ENCODE measurements at places on chromosomes 7 and 10.

DNA sequence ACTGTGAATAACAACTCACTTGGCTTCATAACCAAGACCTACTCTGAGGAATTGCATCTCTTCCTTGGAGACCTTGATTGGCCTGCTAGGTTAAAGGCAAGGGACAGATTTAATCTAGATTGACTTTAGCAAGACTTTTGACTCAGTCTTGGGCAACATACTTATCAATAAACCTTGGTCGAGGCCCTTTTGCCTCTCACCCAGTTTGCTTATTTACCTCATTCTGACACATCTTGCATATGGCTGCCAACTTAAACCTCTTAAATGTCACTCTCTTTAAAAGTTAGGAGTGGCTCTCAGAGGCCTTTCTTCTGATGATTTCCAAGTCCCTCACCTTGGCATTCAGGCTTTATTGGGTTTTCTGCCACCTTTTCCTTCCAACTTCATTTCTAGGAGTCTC lies 124.5 kb downstream of the BAMBI start:
- no peak for DNase-seq

- no peak for DNase-seq
Measured at GRCh38 chr7:125256446-125256845, 326.8 kb upstream of the POT1 start.

DNA sequence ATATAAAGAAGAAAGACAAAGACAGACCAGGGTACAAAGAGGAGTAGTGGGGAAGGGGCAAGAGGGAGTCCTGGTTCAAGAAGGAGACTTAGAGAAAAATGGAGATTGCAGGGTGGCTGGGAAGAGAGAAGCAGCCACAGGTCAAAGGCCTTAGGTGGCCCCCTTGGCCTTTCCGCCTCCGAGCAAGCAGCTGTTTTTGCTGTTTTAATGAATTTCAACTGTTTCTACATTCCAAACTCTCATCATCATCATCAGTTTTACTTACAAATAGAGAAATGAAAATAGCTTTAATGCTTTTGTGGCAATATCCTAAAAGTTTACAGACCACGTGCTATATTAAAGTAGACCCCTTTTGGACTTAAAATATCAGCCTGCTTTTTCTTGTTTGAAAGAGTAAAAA lies 399.7 kb downstream of the EXOC4 start:
- DNase-seq, result no peak

- DNase-seq, result no peak
Measured at GRCh38 chr10:95573964-95574604, 12.9 kb upstream of the SORBS1 start.

DNA sequence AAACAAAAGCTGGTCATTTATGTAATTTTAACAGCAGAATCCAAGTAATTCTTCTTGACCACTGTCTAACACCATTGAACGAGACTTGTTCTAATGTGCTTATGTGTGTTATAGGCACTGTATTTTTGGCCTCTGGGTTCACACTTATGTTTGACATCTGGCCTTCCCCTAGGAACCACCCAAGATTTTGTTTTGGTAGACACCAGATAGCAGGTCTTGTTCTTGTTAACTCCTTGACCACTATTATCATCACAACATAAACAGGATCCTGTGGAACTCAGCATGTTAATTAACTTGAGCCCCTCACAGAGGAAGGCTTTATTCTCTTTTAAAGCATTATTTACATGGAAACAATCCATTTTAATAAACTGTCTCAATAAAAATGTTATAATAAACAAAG lies 167.7 kb downstream of the SEMA3D start:
- no peak for DNase-seq

GRCh38 chr7:72217151-72217550 lies 195.0 kb downstream of the CALN1 start:
- DNase-seq, result no peak

DNA sequence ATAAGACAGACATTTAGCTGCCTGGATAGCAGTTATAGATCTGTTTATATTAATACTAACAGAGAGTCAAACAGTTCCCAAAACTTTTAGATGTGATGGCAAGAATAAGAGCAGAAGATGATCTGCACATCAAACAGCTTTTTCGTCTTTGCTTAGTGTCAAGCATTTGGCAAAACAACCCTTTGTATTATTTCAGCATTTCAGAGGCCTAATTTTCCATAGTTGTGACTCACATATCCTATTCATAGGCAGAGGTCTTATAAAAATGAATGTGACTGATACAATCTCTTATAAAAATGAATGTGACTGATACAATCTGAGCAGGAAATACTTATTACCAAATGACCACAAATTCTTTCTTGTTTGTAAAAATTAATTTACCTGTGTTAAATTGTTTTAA lies 71.2 kb downstream of the LRRTM3 start:
- DNase-seq, result no peak

DNA sequence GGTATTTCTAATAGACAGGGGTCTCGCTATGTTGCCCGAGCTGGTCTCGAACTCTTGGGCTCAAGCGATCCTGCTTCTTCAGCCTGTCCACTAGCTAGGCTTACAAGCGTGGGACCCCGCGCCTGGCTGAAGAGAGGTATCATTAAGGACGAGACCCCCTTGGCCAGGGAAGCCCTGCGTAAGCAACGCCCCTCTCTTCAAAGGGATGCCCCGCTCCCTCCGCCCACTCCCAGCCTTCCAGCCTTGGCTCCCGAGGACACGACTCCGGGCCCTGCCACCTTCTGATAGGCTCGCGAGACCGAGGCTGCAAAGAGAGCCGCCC lies 220 bp upstream of the ZKSCAN5 start:
- no peak for DNase-seq

DNA sequence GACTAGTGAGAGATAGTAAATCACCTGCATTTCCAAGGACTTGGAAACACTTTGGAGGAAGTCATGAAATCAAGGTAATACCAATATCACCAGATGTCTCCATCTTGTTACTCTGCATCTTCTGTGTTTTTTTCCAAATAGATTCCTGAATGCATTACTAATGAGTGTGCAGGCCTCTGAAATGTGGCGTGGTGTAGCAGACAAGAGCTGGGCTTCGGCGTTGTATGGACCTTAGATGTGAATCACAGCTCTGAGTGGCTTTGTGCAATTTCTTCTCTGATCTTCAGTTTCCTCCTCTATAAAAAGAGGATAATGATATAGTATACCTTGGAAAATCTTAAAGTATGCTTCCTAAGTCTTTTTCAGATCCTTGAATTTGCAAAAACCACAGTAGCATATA lies 9.6 kb upstream of the MYPN start:
- DNase-seq, result no peak

DNA sequence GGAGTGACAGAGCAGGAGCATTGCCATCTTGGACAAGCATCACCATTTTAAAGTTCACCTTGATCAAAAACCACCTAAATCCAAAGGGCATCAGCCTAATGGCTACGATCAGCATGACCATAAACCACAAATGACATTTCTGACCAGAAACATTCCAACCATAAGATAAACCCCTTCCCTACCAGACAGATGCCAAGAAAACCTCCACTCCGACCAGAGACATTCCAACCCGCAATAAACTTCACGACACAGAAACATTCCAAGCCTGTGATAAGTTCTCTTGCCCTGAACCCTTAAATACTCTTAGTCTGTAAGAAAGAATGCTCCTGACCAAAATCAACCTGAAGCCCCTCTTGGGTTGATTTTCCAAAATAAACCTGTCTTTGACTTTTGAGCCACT lies 606.9 kb downstream of the POM121L12 start:
- DNase-seq, result no peak

- no peak for DNase-seq
Measured at GRCh38 chr7:47239931-47240421, 341.9 kb downstream of the TNS3 start.

DNA sequence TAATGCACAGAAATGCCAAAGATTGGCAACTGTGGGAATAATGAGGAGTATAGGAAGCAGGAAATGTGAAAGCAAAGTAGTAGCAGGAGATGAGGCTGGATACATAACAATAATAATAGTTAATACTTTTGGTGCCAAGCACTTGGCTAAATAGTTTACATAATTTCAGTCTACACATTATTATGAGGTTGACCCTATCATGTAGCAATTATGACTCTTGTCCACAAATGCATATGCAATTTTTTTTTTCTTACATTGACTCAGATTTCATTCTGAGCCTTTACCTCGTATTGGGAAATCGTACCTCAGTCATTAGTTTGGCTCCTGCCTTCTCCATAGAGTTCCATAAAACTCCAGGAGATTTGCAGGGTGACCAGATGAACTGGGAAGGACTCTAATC lies 219.9 kb downstream of the SUGCT start:
- DNase-seq, result no peak

- no peak for DNase-seq
Measured at GRCh38 chr10:52729271-52730104, 43.1 kb downstream of the MBL2 start.

DNA sequence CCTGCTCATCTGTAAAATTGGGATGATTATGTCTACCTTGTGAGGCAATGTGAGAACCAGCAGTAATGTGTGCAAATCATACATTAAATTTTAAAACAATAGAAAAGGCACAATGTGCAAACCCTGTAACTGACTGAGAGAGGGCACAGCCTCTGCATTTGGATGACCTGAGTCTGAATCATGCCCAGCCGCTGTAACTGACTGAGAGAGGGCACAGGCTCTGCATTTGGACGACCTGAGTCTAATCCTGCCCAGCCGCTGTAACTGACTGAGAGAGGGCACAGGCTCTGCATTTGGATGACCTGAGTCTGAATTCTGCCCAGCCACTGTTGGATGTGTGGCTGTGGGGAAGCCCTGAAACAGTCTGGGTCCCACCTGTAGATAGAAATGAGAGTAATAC lies 351.5 kb upstream of the SHH start:
- DNase-seq, result no peak

- DNase-seq, result no peak
Measured at GRCh38 chr10:131206111-131206995, 105.2 kb downstream of the TCERG1L start.

- DNase-seq, result no peak
Measured at GRCh38 chr10:117014835-117015234, 9.8 kb upstream of the SHTN1 start.

GRCh38 chr7:41699516-41699915 lies 3.4 kb downstream of the INHBA start:
- no peak for DNase-seq

DNA sequence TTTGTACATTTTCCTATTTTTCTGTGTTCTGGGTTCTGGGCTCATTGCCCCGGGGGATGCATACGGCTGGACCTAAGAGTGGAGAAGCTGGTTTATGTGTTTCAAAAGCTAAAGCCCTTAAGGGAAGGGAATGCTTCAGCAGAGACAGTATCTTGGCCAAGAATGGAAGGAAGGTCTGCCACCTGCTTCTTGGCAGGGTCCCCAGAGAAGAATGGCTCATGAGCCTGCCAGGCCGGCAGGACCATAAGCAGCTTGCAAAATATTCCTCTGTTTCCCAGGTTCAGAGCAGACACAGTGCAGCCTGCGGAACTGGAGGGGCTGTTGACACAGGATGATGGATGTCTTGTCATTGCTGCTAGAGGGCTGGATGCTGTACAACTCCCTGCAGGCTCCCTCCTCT lies 7.8 kb upstream of the ABHD11 start:
- no peak for DNase-seq

GRCh38 chr7:40899151-40899550 lies 764.3 kb downstream of the SUGCT start:
- DNase-seq, result no peak

- DNase-seq, result no peak
Measured at GRCh38 chr10:62199584-62199983, 69.1 kb downstream of the RTKN2 start.

DNA sequence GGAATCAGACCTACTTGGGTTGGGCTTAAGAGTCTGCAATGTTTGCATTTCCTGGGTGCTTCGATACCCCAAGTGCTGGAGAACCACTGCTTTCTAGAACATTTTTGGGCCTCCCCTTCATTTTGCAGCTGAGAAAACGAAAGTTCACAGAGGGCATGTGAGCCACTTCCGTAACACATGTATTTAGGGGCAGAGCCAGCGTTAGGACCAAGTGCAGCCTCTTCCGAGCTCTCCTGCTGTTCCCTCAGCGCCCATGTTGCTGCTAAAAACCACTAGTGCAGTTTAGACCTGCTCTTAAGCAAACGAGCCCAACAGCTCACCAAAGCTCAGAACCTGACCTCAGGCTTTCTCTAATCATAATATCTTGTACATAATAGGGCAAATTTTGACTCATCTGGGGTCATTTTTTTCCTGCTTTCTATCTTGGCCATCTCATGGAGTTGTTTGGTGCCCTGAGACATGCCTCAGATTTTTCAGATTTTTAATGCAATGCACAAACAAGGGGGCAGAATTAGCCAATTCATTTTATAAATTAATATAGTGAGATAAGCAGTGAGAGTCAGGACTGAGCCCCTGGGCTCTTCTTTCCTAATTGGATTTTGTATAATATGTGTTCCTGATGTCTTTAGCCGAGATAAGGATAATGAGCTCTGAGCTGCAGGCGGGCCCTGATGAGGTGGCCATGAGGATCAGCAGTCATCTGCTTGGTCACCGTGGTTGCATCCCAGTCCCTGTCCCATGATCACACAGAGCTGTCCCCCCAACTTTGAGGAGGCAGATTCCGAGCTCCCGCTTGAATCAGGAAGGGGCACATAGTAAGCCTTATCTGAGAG lies 12.9 kb downstream of the BAG3 start:
- no peak for DNase-seq

DNA sequence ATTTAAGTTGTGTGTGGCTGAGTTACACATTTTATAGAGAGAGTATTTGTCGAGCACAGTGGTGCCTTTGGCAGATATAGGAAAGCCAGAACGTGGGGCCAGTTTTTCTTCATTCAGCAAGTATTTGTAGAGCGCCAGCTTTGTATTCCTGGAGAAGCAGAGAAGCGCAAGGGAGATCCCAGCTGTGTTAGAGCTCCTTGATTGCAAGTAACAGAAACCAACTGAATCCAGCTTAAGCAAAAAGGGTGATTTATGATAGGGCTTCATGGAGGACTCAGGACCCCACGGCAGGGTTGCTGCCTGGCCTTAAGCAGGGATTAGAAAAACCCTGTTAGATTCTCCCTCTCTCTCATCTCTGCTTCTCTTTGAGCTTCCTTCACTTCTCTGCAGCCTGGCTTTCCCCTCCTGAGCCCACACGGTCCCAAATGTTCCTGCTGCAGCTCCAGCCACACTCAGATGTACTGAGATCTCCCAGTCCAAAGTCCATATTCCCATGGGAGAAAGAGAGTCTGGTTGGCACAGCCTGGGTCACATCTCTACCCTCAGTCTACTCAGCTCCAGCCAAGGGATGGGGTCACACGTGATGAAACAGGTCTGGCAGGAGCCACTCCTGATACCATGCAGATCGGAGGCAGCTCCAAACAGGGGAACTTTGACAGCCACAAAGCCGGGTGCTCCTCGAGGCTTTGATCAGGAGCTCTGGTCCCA lies 16.7 kb downstream of the UBTD1 start:
- no peak for DNase-seq

- no peak for DNase-seq
Measured at GRCh38 chr7:50821457-50822008, 38.8 kb upstream of the GRB10 start.

- DNase-seq, result no peak
Measured at GRCh38 chr10:24616536-24616935, 107.2 kb downstream of the ARHGAP21 start.

DNA sequence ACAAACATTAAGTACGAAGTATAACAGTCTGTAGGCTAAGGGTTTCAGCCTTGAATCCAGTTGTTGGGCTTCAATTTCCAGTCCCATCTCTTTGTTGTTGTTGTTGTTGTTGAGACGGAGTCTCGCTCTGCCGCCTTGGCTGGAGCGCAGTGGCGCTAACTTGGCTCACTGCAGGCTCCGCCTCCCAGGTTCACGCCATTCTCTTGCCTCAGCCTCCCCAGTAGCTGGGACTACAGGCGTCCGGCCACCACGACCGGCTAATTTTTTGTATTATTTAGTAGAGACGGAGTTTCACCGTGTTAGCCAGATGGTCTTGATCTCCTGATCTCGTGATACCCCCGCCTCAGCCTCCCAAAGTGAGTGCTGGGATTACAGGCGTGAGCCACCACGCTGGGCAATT lies 464.9 kb downstream of the ANKRD7 start:
- no peak for DNase-seq

Measured in hypothalamus (tissue), 51 donors.